ENCODE measurements at places on chromosomes 2 and 18.

DNA sequence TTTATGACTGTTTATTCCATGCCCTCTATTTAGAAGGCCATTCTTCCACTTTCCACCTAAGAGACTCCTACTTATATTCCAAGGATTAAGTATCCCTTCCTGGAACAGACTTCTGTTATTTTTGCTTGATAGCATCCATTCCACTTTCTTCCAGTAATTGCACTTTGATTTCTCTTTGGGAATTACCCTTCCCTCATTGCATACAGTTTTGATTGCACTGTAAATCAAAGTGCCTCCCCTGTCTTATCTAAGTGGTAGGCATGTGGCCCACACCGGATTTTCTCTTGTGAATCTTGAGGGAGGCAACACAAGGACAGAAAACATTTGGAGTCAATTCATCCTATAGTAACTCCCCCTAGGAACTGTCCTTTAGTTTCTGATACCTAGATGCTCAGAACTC is 120.4 kb downstream of the PDE11A start:
- no peak for DNase-seq

DNA sequence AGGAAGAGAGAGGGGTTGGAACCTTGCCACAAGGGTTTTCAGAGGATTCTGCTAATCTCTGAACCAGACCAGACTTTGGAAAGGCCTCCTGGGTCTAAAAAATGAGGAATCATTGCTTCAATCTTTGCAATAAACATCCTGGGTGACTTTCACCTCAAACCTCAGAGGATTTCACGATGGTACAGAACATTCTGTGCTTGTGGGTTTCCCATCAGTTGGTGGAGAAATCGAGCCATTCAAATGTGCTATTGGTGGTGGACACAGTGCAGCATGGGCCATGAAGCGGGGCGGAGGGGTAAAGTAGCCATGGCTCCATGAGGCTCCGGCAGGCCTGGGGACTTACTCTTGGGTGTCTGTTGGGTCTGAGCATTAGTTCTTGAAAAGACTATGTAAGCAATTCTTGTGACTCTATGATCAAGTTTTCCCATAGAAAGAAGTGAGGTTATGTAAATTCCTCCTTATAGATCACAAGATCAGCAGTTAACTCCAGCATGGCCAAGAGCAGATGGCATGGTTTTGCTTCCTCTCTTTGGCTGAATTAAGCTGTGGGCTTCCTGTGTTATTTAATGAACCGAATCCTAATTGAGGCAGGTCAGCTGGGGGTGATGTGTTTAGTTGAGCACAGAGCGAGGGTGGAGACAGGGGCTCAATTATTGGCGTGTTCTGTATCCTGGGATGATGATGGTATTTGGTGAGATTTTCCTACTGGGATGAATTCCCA is 1.9 kb upstream of the IL1R2 start:
- no peak for DNase-seq

GRCh38 chr18:57844319-57844718 is 41.2 kb upstream of the ATP8B1 start:
- no peak for DNase-seq

GRCh38 chr2:230230087-230230486 is 4.6 kb downstream of the SP140 start:
- no peak for DNase-seq

DNA sequence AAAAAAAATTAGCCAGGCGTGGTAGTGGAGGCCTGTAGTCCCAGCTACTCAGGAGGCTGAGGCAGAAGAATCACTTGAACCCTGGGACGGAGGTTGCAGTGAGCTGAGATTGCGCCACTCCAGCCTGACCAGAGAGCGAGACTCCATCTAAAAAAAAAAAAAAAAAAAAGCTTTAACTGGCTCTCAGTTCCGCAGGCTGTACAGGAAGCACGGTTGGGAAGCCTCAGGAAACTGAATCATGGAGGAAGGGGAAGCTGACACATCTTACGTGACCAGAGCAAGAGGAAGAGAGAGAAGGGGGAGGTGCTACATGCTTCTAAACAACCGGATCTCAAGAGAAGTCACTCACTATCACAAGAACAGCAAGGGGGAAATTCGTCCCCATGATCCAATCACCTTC is 505.6 kb upstream of the SLC8A1 start:
- DNase-seq, result no peak

- DNase-seq, result no peak
Measured at GRCh38 chr2:110998311-110998710, 122.4 kb upstream of the BCL2L11 start.

DNA sequence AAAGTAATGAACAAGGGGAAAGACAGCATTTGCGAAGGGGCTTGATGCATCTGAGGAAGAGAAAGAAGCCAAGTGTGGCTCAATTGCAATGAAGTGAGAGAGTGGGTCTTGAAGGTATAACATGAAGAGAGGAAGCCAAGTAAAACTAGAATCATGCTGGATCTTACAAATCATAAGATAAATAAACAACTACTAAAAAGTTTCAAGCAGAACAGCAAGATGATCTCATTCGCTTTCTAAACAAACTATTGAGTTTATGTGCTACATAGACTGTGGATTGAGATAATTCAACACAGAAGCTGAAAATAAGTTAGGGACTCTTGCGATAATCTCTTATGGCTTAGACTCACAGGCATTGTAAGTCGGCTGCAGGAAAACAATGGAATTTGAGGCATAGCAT is 1310.5 kb upstream of the NRXN1 start:
- no peak for DNase-seq

- DNase-seq, result no peak
Measured at GRCh38 chr18:58416704-58417683, 211.9 kb downstream of the ALPK2 start.

DNA sequence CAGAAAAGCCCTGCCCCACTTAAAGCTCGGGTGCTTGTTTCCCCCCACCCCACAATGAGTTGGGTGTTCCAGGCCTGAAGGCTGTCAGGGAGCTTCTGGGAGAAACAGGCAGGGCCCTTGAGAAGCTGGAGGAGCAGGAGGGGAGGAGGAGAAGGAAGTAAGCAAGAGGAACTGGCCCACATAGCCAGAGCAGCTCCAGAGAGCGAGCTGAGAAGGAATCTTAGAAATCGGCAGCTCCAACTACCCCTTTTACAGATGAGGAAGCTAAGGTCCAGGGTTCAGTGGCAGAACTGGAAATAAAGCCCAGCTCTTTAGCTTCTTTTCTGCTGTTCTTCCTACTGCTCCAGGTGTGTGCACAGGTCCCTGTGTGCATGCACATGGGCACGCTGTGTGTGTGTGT is 12.7 kb upstream of the KCNK3 start:
- DNase-seq, result no peak

DNA sequence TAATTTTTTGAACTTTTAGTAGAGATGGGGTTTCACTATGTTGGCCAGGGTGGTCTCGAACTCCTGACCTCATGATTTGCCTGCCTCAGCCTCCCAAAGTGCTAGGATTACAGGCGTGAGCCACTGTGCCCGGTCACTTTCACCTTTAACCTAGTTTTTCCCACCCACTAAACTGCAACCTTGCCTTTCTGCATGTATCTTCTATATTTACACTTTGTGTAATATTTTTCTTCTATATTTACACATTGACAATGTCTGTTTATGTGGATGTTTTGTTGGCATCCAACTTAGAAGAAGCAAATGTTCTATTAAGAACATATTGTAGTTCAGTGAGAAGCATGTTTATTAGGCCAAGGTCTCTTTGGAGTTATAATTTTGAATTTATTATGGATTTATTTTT is 26.7 kb downstream of the SNRPD1 start:
- DNase-seq, result no peak

- DNase-seq, result no peak
Measured at GRCh38 chr2:240858871-240859270, 9.8 kb upstream of the AGXT start.

DNA sequence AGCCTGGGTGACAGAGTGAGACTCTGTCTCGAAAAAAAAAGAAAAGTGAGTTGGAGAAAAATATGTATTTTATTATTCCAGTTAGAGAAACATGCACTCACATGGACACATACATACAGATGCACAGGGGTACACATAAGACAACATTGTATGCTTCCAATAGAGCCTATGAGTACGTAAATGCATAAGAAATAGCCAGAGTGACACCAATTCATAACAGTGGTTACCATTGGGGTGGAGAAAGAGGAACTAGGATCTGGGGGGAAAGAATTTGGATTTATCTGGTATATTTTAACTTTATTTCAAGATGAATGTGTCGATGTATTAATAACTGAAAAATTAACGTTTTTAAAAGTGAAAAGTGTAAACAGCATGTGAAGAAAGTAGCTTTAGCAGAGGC is 16.1 kb downstream of the IL36A start:
- no peak for DNase-seq

- DNase-seq, result no peak
Measured at GRCh38 chr18:73787316-73787715, 360.3 kb downstream of the FBXO15 start.

DNA sequence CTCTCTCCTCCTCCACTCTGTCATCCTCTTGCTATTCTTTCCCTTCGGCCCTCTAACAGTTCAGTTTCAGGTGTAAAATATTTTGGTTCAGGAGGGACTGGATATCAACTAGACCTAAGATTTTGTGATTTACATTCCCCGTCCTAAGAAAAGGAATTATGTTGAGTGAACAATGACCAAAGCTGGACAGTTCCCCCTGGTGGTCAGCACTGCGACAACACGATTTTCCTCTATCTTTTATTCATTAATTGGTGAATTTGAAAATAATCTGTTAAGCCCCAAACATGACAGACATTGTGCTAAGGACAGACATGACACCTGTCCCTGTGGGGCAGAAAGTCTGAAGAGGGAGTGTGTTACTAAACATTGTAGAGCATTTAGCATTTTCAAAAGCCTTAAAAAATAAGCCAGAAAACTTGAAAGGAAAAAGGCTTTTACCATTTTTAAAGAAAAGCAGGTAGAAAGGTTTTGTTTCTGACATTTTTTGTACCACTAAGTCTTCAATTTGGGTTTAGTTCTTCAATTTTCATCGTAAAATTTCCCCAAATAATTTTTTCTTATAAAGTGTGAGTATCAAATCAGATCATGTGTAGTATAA is 28.4 kb upstream of the GTF2A1L start:
- DNase-seq, result no peak
